ENCODE measurements at places on chromosomes 3 and 15.

DNA sequence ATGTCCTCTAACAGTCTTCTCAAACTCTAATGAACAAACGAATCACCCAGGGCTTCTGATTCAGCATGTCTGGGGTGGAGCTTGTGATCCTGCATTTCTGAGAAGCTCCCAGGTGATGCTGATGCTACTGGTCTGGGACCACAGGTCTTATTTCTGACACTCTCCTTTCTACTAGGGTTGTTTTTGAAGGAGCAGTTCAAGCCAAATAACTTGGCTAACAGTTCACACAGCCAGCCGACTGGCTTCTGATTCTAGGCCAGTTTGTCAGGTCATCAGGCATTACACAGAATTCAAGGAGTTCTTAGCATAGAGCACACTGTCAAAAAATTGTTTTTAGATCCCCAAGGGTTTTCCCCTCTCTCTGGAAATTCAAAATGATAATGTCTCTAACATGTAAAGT lies 100.7 kb downstream of the TIGIT start:
- DNase-seq: no peak

- DNase-seq: no peak
Observed at GRCh38 chr3:78112291-78113010, 1072.6 kb downstream of the ROBO2 start.

DNA sequence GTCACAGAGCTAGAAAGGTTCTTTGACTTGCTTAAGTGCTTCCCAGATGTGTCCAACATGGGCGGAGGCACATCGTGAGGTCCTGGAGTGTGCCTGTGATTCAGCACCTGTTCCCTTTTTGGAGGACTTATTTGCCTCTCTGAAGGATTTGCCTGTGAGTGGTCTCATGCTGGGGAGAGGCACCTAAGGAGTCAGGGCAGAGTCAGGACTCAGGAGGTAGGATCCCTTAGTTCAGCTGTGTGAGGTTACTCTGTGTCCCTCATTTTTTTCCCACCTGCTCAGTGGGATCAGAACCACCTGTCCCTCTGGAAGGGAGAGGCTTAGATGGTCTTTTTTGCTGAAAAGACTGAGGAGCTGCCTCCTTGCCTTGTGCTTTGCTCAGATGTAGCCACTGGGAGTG lies 3.0 kb downstream of the ZNF589 start:
- no peak for DNase-seq

DNA sequence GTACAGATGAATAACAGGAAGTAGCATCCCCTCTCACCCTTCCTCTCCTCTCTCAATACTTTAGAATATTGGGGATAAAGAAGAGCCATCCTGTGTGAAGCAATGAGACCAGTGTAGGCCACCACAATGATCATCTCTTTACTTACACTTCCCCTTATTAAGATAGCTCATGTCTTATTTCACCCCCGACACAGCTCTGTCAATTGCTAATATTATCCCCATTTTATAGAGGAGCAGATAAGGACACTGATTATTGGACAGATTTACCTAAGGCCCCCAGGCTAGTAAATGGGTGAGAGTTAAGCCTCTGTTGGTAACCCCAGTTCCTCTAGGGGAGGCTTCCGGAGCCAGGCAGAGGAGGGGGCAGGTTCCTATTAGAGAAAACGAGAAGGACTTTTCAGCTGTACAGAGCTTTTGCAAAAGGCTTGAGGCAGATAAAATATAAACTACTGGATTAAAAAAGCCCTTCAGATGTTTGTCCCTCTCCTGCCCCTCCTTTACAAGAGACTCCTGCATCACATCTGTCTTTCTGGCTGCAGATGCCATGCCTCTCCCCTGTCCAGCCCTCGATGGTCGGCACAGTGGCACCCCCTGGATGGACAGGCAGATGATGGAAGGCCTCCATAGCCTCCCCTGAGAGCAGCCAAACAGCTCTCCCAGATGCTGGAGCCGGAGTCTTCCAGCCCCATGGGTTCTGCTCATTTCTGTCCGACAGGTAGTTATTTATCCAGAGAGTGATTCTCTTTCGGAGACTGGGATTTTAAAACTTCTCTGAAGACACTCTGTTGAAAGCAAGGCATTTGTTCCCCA lies 49.4 kb upstream of the LCTL start:
- no peak for DNase-seq

DNA sequence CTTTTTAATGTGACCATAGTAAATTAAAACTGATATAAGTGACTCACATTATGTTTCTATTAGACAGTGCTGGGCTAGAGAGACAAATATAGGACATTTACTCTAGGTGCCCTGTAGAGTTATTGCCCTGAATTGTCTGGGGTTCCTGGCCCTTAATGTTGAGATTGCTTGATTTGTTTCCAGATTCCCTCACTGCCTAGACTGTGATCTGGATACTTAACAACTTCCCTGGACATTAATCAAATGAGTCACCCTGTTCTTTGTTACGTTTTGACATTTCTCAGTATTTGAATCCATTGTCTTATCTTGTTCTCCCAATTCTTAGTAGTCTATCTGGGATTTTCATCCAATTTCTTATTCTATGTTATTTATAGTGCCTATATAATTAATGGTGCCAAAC lies 65.8 kb downstream of the DTWD1 start:
- DNase-seq: no peak

GRCh38 chr15:37625576-37625975 lies 308.9 kb upstream of the TMCO5A start:
- no peak for DNase-seq

- DNase-seq: no peak
Observed at GRCh38 chr3:140708815-140709214, 31.0 kb downstream of the TRIM42 start.

DNA sequence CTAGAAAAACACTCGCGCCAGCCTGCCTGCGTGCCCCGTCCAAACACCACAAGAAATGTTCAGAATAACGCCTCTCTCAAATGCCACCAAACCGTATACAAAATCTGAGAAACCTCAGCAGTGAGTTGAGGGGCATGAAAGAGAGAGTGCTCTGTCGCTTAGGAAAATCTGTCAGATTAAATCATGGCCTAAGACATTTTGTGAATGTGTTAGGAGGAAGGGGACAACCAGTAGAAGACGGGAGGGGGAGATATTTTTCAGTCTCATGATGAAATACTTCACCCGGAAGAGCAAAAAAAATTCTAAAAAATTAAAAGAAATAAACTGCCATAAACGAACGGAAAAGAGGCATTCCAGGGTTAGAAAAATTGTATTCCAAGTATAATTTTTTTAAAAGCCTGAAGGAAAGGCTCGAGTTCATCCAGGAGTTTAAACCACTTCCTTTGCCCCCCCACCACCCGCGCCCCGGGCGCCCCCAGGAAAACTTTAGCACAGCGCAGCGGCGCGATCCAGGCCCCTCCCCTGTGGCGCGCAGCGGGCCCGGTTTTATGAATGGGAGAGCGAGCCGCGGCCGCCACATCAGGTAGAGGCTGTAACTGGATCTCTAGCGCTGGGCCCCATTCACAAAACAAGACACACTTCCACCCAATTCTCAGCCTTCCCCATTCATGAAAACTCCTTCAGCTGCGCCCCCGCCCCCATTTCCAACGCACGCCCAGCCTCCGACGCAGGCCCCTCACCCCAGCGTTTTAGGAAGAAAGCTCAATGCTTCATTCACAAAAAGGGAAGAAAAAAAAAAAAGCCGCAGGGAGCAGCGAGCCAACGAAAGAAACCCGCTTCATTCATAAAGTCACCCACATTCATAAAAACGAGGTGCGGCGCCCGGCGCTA lies 1.4 kb downstream of the ETV5 start:
- peak; percentile 28 for DNase-seq
